ENCODE measurements at places on chromosomes 7 and 10.

DNA sequence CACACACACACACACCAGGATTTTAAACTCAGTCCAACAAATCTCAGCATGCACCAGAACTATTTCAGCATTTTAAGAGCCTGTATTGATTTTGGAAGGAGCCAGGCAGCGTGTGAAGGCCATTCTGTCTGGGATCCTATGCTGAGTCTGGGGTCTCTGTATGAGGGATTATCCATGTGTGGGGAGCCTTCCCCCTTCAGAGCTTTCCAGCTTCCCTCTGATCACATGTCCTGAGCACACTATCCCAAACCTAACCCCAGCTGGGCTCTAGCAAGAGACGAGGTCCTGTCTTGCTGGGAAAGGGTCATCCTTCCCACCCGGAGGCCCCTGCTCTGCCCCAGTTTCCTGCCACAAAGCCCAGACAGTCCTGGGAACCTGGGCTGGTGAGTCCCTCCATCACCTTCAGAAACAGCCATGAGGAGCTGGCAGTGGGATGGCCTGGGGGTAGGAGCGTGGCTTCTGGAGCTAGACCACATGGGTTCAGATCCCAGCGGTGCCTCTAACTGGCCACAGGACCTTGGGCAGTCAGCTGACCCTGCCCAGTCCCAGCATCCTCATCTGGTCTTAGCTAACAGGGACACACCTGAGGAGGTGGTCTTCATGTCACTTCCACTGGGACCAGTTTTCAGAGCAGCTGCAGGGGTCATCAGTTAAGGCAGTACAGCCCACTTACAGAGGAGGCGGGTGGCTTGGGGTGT lies 79.6 kb upstream of the RET start:
- no peak for DNase-seq

DNA sequence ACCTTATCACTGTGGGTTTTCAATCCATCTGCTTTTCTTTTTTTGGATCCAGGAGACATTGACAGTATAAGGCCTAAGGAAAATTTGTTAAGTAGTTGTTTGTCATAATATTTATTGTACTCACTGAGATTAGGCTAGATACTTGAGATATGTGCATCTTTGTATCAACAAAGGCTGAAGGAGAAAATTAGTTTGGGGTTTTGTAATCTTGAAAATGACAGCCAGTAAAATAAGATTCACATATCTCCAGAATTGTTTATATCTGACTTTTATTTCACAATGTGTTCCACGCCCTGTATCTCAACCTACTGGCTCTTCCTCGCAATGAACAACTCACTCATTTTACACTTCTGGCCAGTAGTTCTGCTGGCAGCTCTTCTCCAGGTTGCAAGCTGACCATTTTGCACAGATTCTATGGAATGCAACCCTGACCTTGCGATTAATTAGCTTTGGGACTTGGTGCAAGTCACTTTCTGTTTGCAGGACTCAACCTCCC lies 132.7 kb downstream of the GATA3 start:
- DNase-seq = no peak

DNA sequence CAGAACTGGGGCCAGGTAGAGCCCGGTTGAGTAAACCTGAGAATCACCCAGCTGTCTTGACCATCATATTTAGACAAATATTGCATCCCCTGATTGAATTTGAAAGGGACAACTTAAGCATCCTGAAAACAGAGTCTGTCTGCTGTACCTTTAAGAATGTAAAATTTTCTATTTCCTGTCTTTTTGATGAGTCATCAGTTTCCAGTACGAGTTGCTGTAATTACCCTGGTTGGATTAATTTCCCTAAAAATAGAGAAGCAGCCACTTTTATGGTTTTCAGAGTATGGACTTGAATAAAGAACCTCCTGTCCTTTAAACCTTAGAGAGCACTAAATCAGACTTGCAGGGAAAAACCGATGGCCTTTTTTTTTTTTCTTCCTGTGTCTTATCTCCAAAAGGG lies 164.6 kb upstream of the SH2B2 start:
- no peak for DNase-seq

DNA sequence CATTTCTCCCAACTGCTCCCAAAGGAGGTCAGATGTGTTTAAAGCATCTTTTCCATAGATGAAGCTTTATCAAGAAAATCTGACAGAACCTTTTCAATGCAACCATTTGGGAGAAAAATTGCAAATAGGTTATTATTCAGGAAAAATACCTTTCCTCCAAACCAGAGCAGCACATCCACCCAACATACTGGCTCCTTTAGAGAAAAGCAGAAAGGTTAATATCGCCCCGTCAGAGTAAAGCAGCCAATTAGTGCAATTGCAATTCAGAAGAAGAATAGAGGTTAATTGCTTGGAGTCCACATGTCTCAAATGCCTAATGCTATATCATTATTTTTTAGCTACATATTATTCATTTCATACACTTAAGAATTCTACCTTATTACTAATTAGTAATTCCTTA lies 48.9 kb upstream of the HSPA12A start:
- DNase-seq = no peak

DNA sequence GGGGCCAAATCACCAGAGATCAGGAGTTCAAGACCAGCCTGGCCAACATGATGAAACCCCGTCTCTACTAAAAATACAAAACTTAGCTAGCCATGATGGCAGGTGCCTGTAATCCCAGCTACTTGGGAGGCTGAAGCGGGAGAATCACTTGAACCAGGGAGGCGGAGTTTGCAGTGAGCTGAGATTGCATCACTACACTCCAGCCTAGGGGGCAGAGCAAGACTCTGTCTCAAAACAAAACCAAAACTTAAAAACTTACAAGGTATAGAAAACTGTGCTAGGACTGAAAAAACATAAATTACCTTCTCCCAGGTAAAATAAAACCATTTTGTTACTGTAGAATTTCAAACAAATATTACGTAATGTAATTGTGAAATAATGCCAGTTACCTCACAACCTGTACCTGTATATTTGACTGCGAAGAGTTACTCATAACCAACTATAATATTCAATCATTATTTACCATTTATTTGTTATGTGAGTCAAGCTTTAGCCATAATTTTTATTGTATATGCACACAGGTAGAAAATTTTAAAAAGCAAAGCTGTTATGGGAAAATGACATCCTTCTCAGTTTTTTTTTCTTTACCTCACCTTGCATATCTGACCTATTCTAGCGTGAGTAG lies 180.9 kb downstream of the SEMA3A start:
- no peak for DNase-seq

DNA sequence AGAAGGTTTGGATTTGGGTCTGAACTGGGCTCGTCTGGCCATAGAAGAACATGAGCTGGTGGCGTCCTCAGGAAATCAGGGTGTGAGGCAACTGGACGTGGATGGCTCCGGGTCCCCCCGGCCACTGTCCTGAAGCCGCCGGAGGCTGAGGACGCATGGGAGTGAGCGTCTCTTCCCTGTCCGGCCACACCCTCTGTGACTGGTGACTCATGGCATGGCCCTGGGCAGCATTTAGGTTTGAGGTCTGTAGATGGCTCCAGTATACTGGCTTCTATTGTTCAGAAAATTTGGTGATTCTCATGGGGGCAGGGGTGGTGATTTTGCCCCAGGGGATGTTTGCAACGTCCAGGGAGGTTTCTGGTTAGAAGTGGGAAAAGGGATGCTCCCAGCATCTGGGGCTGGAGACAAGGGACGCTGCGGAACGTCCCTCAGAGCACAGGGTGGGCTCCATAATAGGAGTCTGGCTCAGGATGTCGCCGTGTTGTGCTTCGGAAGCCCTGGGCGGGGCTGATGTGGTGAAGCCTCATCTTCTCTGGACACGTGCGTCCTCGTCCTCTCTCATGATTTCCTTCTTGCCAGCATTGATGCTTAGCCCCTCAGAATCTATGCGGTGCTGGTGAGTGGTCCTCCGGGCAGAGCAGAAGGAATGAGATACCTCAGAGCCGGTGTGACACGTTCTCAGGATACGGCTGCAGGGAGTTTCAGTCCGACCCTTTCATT lies 49.9 kb downstream of the PITRM1 start:
- no peak for DNase-seq

DNA sequence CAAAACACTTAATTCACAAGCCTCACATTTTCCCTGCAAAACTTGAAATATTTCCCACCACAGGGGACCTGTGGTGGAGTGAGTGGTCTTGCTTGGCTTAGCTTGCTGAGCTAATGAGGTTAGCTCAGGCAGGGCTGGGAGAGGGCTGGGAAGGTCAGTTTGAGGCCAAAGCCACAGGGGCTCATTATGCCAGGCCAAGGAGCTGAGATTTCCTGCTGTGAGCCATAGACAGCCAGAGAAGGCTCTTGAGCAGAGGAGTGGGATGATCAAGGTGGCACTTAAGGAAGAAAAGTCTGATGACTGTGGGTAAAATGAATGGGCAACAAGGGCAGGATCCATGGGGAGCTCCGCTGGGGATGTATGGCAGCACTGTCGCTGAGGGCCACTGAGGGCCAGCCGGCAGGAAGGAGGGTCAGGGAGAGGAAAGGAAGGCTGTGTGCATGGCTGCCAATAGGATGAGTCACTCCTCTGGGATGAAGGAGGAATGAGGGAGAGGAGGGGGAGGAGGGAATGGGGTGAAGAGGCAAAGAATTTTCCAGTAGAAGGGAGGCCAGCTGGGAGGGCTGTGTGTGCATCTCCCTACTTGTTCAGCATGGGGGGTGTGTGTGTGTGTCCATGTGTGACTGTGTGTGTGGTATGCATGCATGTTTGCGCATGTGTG lies 18.7 kb upstream of the ZNF488 start:
- no peak for DNase-seq

- no peak for DNase-seq
Observed at GRCh38 chr10:29859521-29860130, 199.8 kb downstream of the JCAD start.

- DNase-seq = no peak
Observed at GRCh38 chr7:3042861-3043489, 692 bp downstream of the CARD11 start.

GRCh38 chr7:23114896-23115295 lies 9.3 kb downstream of the KLHL7 start:
- no peak for DNase-seq

DNA sequence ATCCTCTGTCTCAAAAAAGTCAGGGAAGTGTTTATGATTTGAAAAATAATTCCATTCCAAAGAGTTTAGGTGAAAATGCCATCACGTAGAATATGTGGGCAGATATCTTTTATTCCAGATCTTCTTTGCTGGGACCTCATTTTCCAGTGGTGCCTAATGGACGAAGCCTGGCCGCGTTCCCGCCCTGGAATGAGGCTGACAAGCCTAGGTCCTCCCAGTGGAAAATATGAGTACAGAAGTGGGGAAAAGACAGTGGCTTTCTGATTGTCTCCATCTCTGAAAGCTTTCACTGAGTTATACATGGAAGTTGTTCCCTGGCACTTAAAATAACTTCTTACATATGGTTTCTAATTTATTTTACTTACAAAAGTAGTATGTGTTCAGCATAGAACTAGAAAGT lies 139.4 kb downstream of the TACC2 start:
- DNase-seq = no peak

DNA sequence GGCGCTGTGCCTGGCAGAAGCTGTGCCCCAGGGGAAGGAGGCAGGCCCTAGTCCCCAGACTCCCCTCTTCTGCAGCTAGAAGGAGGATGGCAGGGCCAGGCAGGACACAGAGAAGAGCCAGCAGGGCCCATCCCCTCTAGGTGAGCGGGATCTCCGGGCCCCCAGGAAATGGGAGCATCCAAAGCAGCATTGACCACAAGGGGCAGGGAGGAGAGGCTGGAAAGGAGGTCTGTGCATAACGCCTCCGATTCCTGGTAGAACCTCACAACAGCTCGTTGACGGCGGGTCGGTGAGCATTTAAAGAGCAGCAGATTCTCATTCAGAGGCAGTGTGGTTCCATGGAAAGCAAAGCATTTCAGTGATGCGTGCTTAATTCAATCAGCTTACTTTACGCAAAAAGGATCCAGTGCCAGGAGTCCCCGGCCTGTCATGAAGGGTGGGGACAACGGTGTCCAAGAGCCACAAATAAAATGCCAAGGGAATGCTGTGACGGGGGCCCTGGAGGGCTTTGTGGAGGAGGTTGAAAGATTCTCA lies 41.0 kb downstream of the CLRN3 start:
- no peak for DNase-seq

- no peak for DNase-seq
Observed at GRCh38 chr7:135150072-135150782, 2.4 kb downstream of the TMEM140 start.

DNA sequence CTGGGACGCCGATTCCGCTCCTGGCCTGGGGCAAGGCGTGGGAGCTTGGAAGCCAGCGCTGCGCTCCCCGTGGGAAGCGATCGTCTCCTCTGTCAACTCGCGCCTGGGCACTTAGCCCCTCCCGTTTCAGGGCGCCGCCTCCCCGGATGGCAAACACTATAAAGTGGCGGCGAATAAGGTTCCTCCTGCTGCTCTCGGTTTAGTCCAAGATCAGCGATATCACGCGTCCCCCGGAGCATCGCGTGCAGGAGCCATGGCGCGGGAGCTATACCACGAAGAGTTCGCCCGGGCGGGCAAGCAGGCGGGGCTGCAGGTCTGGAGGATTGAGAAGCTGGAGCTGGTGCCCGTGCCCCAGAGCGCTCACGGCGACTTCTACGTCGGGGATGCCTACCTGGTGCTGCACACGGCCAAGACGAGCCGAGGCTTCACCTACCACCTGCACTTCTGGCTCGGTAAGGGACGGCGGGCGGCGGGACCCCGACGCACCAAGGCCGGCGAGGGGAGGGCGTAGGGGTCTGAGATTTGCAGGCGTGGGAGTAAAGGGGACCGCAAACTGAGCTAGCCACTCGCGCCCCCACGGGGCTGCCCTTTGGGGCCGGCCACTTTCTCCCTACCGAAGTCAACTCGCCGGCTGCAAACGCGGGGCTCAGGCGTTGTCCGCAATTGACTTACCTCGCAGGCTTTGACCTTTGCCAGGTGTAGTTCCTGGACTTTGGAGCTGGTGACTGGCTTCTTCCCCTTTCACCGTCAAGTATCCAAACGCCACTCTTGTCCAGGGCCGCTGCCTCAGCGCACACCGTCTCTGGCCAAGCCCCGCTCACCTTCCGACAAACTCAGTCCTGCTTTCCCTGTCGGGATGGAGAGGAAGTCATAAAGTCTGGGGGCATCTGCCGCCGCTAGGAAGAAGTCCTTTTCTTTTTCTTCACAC lies at the start of gene SCIN:
TSS of gene SCIN (plus strand) at position 187 of the 928 bp plus-strand sequence. CDS start at position 254, 67 bp downstream.
- peak; percentile 44 for DNase-seq

Measured in mesothelial cell of epicardium (in vitro differentiated cells).